ENCODE measurements at places on chromosomes 12 and 14.

- no peak for DNase-seq
Measured at GRCh38 chr12:38736821-38737220, 168.6 kb downstream of the CPNE8 start.

DNA sequence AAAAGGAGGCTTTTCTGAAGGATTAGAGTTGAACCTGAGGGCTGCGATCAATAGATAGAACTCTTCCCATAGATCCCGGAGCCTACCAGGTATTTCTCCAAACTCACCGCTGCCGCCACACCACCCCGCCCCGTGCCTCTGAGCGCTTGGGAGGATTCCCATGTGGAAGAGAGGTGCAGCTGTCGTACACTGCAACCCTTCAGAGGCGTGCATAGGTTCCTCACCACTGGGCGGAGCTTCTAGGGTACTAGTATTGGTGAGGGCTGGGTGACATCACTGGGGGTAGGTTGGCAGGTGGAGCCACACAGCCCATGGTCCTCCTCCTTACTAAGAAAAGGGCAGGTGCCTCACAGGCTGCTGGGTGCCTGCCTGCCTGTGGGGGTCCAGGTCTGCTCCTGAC lies 127.0 kb downstream of the TSPAN9 start:
- DNase-seq = no peak

DNA sequence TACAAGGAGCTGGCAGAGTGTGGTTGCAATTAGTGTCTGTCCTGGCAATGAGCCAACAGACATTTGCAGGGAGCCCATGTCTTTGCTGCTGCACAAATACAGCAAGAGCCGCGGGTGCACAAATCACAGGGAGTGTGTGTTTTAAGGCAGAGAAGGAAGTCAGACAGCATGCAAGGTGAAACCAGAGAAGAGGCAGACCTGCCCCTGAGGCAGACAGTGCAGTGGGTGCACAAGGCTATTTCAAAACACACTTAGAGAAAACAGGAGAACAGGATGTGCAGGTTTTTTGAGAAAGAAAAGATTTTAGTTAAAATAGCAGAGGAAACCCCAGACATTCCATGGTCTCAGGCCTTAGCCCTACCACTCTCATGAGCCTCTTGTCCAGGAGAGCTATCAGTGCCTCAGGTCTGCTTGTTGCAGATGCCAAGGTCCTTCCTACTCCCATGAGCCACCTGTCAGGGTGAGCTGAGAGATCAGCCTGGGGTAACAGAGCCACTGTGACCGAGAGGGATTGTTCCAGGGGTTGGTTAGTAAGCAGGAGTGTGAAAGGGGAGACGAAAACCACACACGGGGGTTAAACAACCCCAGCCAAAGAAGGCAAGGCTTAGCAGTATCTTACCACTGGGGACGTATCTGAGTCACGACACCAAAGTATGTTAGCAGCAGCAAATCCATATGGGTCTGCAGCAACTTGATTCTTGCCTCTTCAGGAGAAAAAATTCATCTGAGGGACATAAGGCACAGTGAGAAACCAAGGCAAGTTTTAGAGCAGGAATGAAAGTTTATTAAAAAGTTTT lies 78.1 kb downstream of the C14orf132 start:
- DNase-seq = no peak

DNA sequence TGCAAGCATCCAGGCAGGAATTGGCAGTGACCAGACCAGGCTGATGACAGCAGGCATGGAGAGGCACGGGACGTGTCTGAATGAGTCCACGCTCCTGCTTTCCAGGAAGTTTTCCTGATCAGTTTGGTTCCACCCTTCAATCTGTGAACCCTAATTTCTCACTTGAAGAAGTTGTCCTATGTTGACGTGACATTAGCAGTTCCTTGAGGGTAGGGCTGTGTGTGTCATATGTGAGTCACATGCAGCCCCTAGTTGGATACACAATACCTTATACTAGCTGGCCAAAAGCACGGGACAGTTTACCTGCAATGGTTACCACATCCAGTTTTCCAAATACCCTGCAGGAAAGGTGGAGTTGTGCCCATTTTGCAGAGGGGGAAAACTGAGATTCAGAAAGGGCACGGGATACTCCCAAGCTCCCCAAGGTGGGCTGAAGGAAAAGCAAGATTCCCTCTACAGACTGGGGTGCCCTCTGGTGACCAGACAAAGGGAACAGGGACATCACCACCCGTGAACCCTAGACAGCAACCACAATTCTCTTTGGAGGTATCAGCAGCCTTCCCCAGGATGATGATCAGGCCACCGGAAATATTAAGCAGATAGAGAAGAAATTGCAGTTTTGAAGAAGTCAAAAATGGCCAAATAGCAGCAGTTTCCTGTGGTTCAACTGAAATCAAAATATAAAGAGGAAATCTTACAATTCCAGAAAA lies 194.5 kb downstream of the PHETA1 start:
- peak; percentile 6 for DNase-seq

DNA sequence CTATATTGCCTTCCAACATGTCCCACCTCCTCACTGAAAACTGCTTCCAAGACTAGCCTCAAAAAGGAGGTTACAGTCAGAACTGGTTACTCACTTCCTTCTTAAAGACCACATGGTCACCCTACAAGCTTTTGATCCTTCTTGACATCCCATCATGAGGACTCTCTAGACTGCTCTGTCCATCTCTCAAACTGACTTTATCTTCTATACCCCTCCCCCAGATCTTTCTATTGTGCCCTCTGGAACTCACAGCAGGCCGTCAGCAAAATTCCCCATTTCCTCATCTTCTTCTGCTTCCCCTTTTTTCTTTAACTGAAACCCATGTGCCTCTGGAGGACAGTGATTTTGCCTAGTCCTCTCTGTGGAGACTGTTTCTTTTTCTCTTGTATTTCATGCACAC lies 18.1 kb upstream of the IGF1 start:
- no peak for DNase-seq

GRCh38 chr12:96121271-96121711 lies 72.9 kb upstream of the ELK3 start:
- DNase-seq = no peak

DNA sequence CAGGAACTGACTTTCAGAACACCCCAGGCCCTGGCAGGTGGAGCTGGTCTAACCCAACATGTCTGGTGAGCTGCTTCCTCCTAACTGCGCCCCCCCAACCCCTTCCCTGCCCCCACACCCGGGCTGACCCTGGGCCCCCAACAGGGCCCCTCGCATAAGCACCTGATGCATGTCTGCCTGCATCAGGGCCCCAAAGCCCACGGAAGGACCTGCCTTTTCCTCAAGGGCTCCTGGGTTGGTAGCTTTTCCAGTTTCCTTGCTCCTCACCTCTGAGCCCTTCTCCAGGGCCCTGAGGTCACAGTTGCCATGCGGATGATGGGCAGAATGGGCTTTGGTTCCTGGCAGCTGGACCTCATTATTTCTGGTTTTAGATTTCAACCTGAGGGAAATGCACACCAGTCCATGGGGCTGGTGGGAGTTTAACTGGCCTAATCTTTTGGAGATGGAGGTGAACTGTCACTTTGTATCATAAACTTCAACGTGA lies 18.5 kb downstream of the TESC start:
- DNase-seq = no peak

DNA sequence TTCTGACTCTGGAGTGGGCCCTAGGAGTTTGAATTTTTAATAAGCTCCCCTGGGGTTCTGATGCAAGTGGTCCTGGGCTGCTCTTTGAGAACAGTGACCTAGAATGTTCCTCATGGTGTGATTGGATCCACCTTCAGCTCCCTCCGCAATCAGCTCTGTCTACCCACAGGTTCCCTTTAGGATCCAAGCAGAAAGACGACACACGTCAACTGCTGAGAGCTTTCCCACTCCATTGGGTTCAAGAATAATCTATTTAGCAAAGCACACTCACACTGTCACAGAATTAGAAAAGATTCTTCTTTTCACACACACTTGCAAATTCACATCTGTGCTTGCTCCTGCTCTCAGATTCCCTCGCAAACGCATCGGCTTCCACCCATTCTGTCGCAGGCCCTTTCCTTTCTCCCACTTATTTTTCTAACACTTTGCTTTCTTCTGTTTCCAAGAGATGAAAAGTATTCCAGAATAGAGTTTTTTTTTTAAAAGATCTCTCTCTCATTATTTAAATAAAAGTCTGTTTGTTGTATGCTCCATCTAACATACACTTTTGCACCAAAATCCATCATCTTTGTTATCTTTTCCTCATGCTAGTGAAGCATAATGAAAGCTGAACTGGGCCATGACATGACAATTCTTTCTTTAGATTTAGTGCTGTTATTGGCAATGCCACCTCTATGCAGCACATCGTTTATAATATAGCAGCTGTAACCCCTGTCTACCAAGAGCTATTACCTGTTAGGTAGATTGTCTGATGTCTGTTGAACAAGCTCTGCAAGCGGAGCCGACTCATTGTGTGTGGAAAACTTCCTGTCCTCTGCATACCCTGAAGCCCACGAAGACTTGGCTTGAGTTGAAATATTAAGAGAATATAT lies 73.1 kb downstream of the CACNA1C start:
- no peak for DNase-seq

GRCh38 chr12:26789731-26790644 lies 43.0 kb downstream of the ITPR2 start:
- no peak for DNase-seq

- no peak for DNase-seq
Measured at GRCh38 chr14:74934476-74935359, 11.7 kb upstream of the RPS6KL1 start.

GRCh38 chr12:50062728-50063460 lies 5.5 kb downstream of the ASIC1 start:
- no peak for DNase-seq

DNA sequence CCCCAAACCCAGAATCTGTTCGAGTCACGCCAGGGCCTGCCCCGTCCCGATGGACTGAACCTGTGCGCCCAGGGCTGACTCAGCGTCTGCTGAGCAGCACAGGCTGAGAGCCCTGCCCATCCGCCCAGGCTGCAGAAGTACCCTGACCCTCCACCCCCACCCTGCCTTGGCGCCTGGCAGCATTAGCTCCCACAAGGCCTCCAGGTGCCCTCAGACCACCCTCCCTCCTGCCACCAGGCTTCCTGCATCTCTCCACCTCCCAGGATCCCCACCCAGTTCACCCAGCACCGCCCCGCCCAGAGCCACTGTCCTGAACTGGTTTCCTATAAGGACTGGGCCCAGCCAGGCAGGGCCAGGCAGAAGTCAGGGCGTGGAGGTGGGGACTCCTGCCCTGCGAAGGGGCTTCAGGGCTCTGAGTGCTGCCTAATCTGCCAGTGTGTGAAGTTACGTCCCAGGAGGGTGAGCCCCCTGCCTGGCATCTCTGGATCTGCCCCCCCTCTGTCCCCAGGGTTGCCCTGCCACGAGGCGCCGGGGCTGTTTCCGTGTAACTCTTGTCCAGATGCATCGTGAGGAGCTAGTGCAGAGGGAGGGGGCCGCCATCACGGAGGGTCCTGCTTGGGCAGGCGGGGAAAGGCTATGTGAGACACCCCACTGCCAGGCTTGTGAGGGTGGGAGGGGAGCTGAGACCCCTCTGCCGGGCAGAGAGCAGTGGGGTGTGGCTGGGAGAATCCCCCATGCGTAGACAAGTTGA lies 9.1 kb downstream of the ADSS1 start:
- DNase-seq = no peak

DNA sequence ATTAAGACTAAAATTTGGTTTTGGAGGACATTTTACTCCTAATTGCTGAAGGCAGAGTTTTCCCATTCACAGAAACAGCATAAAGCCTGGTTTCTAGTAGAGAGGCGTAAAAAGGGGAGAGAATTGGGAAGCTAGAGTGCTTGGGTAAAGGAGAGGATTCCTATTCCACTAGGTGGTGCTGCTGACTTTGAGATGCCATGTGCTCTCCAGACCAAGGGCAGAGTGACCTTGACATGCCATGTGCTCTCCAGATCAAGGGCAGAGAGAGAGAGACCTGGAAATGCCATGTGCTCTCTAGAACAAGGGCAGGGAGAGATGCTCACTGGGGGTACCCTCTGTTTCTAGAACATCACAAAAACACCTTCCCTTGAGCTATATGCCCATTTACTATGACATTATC lies 176.2 kb upstream of the PDZRN4 start:
- DNase-seq = no peak

- DNase-seq = no peak
Measured at GRCh38 chr12:13288937-13289652, 92.6 kb downstream of the EMP1 start.

DNA sequence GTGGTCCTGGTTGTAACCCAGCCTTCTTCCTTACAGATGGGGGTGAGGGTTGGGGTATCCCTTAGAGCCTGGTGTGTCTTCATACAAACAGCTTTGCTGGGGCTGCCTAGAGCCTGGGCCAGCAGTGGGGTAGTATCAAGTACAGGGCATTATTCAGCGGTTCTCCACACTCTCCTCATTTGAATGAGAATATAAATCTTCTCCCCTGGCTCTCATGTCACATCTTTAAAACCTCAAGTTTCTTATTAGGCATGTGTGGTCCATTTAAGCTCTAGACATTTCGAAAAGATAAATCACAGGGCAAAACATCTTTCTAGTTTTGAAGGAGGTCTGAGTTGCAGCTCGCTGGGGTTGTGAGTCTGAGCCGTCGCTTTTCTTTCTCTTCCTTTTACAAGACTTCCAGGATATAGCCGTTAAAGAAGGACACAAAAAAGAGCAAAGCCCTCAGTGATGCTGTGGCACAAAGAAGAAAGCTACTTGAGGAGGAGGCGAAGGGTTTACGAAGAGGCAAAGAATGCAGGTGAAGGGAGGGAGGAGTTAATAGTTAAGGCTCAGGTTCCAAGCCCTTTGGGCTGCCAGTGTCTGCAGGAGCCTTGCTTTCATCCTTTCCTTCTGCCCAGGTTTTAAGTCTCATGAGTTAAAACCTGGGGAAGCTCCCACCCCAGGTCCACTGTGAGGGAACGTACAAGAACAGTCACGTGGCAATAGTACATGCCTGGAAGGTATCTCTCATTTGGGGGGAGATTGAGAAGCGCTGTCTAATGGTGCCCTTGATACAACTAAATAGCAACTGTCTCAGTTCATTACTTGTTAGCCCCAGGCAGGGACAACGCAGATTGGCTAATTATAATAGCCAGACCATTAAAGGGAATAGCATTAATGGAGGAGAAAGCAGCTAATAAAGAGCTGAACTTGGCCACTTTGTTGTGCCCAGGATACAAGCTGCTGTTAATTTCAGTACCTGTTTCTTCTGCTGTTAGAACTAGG lies 94.2 kb downstream of the ETV6 start:
- DNase-seq = no peak

GRCh38 chr12:1826867-1827705 lies 6.7 kb downstream of the LRTM2 start:
- no peak for DNase-seq

- no peak for DNase-seq
Measured at GRCh38 chr14:61003571-61003970, 22.5 kb downstream of the SLC38A6 start.
